ENCODE measurements at places on chromosomes 7 and 10. TPM values are rescaled to one million over a fixed set of nuclear protein-coding genes. Genes with fewer than 3 reads are reported as not detected.

Gene ALOX5
- total RNA-seq: 1.0 TPM

Gene C10orf62
- not detected for total RNA-seq

Gene ITGA8
- 0.24 TPM for total RNA-seq

Gene HKDC1
- 0.07 TPM for total RNA-seq

Gene NAPEPLD
- 8.3 TPM for total RNA-seq

Gene OR6V1
- total RNA-seq: not detected

DNA sequence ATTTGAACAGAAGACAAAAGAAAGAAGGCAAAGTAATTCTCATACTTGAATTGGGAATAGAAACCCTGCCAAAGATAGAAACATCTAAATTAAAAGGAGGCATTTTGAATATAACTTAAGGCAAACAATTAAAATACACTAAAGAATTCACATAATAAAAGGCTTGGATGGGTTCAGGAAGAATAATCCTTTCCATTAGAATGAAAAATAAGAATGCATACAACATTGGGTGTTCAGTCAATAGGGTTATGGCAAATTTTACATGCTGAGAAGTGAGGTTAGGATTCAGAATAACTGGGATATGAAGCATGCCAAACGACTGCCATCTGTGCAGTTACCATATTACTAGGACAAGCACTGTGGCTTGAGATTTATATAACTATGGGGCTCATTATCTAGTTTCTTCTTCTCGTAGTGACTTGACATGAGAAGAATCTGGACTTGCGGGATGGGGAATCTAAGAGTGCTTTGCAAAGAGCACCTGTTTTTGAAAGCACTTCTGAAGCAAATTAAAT lies 326.5 kb downstream of the THSD7A start:
- no peak for DNase-seq

DNA sequence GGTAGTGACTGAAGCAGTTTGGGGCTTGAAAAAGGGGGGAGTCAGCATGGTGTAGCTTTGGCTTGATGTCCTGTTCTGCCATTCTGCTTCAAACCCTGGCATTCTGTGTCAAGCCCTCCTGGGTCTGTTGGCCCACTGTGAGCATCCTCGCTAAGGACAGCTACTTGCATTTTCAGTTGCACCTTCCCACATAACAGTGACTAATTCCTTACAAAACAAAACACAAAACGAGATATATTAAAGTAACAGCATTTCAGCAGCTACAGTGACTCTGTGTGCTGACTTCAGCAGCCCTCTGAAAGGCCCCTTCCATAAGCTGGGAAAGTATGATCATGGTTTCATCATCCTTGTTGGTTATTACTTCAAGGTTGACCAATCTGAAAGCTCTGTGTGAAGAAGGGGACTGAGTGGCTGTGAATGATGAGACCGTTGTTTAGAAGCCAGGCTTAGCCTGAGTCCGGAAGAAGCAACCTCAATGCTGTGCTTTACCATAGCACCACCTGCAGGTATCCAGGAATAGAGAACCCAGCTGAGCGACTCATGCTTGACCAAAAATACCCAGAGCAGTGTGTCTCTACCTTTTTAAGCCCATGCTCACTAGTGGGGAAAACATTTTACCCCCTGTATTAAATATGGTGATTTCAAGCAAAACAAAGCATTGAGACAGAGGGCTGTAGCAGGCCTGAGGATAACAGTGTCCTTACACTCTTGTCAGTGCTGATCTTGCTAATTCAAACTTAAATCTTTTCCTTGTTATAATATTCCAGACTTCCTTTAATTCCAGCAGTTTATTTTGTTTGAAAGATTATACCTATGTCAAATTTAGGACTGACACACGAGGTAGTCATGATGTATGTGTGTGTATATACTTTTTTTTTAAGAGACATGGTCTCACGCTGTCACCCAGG lies 42.6 kb upstream of the CC2D2B start:
- DNase-seq: peak; percentile 79

GRCh38 chr10:52128056-52128683 lies 185.9 kb upstream of the DKK1 start:
- DNase-seq: peak; percentile 53

DNA sequence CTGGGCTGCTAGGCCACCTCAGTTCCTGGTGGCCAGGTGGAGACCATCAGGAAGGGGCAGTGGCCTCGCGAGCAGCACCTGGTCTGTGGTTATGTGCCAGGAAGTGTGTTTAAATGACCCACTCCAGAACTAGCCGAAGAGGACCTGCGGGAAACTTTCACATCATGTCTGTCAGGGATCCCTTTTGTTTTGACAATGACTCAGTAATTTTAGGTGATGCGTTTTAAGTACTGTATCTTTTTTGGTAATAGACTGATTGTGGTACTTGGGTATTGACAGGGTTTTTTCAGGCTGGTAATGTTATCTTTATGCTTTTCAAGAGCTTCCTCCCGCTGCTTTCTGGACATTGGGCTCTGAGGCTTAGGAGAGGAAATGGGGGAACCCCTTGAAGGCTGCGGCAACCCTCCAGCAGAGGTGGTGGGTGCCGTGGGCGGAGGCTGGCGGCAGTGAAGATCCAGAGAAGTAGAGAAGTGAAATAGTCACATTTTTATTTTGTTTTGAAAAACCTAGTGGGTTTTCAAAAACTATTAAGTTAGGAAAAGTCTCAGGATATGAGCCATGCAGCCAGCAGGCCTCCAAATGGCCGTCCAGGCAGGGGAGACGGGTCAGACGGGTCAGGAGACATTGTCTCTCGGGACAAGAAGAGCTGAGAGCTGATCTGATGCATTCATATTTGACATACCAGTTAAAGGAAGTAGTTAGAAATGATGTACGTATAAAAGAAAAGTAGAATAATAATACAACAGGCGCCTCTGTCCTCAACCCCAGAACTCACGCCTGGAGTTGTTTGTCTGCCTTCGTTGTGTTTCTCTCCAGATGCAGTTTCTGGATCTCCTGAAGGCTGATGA lies 27.7 kb downstream of the PPP2R2D start:
- peak; percentile 49 for DNase-seq

DNA sequence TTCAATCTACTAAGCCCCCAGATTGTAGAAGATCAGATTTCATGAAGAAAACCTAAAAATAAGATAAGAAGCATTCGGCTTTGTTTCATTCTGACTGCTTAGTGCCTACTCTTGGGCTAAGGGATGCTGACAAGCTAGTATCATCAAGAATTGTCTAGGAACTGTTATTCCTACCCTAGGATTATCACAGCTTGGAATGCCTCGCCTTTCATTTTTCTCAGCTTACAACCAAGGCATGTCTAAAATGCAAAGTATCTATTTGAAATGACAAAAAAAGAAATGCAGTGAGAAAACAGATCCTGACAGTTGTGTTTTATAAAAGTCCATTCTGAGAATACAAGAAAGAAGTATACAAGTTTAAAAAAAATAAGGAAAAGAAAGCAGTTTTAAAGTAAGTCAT lies 441.0 kb downstream of the KCNMA1 start:
- DNase-seq: no peak

- no peak for DNase-seq
Measured at GRCh38 chr7:115178835-115179234, 256.9 kb downstream of the MDFIC start.

- no peak for DNase-seq
Measured at GRCh38 chr10:103413564-103413963, 17.1 kb downstream of the PDCD11 start.

DNA sequence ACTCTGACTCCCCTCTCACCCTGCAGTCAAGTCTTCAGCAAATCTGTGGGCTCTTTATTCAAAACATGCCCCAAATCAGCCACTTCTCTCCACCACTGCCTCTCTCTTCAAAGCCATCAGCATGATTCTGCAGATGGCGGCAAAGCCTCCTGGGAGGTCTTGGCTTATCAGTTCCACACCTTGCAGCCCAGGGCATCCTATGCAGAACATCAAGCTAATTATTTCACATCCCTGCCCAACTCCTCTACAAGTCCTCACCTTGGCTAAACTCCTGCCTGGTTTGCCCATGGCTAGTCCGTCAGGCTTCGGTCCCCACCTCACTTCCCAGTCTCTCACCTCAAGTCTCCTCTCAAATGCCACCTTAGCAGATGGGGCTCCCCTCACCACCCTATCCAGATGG lies 70.2 kb downstream of the PIP4K2A start:
- no peak for DNase-seq

GRCh38 chr10:35635576-35635975 lies 6.5 kb downstream of the FZD8 start:
- peak; percentile 85 for DNase-seq

DNA sequence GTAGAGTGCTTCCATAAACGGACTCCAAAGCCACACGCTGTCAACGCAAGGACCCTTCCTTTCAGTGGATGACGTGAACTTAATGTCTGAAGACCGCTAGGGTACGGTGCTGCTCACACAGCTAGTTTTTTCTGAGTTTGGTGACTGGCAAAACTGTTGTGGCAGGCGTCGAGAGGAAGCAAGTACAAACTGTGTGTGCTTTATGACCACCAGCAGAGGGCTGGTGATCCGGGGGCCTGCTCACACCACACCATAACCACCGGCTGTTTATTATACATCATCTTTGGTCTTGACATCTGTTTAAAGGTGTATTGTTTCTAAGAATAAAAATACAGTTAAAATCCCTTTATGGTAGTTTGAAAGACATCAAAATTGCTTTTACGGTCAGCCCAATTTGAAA lies 37.1 kb upstream of the ATP6V0A4 start:
- no peak for DNase-seq

- DNase-seq: no peak
Measured at GRCh38 chr7:24052572-24053260, 231.3 kb upstream of the NPY start.

DNA sequence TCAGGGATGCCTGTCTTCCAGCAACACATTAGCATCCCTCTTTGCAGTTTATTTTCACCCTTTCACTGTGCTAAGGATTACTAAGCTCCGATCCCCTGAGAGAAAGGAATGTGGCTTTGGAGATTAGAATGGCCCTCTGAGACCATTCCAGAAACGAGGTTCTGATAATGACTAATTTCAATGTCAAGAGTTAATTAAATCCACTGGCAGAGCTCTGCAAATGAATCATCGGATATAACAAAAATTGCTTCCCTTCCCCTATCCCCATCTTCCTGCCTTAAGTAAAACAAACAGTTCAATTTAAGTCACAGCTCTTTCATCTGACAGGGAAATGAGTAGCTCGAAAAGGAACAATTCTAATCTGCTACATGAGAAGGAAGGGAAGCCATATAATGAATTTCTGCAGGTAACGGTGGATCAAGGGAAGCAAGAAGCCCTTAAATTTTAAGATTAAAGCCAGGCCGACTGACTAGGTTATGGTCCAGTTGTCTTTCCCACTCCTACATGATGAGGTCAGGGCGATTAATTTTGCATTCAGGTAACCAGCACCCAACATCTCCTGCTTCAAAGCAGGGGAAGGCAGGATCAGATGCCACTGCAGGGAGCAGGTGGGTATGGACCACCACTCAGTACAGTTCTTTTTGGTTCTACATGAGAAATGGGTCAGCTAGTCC lies 50.5 kb downstream of the MALSU1 start:
- peak; percentile 53 for DNase-seq

DNA sequence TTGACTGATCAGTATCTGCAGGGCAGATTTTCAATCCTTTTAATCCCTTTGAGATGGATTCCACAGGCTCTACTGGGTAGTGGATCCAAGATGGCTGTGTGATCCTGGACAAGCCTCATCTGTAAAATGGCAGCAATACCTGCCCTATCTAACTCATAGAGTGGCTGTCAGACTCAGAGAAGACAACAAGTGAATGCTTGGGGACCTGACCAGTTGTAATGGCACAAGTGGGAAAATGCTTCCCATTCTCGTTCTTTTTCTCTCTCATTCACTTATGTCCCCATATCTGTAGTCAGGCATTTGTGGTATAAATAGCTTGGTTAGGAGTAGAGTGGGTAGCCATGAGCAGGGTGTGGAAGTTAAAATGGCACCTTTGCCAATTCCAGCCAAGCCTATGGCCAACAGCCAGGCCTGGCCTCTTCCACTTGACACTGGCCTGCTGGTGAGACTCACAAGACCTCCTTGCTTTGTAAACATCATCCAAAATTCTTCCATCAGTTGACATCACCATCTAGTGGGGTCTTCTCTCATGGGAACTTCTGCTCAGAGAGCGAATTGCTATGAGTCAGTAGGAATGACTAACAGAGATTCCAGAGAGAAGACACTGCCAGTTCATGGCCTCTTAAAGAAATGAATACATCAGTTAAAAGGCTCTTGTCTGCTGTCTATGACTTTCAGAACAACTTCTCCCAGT lies 150.1 kb downstream of the PLPP4 start:
- DNase-seq: no peak

DNA sequence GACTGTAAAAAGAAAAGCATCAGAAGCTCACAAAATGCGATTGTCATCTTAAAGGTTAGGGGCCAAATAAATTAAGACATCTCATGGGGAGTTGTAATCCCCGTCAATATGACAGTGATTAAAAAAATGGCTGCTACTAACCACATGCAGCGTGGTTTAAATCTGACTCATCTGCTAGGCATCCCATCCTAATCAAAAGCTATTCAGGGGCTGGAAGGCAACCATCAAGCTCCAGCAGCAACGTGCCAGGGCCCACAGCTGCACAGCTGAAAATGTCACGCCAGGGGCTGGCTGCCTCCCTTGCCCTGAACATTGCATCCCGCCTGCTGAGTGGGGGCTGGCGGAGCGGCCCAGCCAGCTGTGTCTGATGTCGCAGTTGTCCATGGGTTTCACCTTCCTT lies 66.3 kb upstream of the FRMD4A start:
- peak; percentile 74 for DNase-seq

GRCh38 chr7:477626-478220 lies 41.9 kb downstream of the PDGFA start:
- no peak for DNase-seq

- DNase-seq: peak; percentile 94
Measured at GRCh38 chr10:73647211-73647874, 6.1 kb upstream of the MYOZ1 start.

DNA sequence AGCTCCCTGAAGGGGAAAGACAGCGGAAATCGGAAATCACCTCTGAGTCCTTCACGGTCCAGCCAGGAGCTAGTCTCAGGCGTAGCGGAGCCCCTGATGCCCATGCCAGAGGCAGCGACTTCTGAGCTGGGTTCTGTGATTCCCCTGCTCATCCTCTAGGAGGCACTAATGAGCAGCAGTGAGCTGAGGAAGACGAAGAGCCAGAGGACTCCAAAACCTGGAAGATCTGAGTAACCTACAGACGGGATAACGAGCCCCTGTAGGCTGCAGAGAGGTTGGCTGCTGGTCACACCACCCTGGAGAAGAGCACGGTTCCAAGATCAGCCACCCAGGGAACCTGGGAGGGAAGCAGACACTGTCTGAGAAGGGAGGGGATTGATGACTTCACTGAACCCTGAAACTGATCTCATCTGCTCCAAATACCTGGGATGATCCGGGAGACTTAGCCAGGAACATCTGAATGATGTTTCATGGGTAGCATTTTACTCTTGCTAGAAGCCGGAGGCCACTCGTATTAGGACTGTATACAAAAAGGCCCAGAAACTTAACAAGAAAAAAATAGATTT lies 304.1 kb downstream of the PAXIP1 start:
- DNase-seq: peak; percentile 89

DNA sequence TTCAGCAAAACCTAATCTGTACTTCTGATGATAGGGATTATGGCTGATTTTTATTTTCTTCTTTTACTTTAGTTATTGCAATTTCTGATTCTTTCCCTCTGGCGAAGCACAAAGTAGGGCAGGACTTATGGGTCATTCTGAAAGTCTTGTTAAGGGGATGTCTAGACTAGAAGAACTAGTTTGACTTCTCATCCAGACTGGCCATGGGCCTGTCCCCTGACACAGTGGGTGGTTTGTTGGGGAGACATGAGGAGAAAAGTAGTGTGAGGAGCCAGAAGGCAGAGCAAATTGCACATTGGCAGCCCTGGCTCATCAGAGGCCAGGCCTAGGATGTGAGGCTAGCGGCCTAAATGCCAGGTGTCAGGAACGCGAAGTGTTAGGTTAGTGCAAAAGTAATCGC lies 152.8 kb downstream of the RTKN2 start:
- no peak for DNase-seq

Data from endodermal cell (in vitro differentiated cells).